ENCODE measurements at places on chromosomes 7 and 10.
A peak's percentile ranks its signal among the peaks of the same experiment; 100 is the strongest.

DNA sequence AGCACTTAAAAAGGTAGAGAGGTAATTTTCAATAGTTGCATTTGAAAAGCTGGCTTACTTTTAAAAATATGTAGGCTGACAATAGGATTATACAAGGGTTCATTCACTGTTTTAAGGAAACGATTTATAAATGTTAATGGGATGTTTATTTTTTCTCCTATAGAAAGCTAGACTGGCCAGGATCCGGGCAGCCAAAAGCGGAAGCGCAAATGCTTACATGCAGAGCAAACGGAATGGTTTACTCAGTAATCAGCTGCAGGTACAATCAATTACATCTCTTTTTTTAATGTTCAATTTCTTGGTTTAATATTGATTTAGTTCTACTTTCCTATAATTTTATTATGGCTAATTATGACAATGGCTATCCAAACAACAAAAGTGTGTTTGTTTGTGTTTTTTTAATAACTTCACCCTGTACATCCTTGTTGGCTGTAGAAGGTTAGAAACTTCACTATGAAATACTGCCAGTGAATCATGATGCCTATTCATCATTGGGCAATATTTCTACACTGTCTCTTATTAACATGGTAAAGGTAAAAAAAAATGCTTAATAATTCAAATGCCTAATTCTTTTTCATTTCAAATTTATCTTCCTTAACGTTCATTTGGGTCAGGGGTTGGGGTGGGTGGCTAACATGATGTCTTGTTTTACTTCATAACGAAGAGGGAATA, 116.4 kb downstream of the TSPAN12 start:
- no peak for DNase-seq
- H3K4me1 ChIP-seq = no peaks in the 10 kb centered on the region
- no peak overlapping the region for H3K4me3 ChIP-seq
- H3K27ac ChIP-seq = no peak overlapping the region

- no peaks in the 10 kb centered on the region for H3K36me3 ChIP-seq
- H3K27ac ChIP-seq = no peak overlapping the region
- no peaks in the 10 kb centered on the region for H3K4me1 ChIP-seq
Observed at GRCh38 chr10:93854975-93855374, 38.8 kb upstream of the SLC35G1 start.

- H3K4me3 ChIP-seq = no peak overlapping the region
- H3K27ac ChIP-seq = no peak overlapping the region
- H3K36me3 ChIP-seq = no peaks in the 10 kb centered on the region
- H3K4me1 ChIP-seq = no peaks in the 10 kb centered on the region
- no peak for DNase-seq
Observed at GRCh38 chr10:121157998-121158397, 306.8 kb downstream of the WDR11 start.

GRCh38 chr7:33937871-33938270, 32.5 kb downstream of the BMPER start:
- DNase-seq = no peak
- no peaks in the 10 kb centered on the region for H3K36me3 ChIP-seq
- H3K4me3 ChIP-seq = no peak overlapping the region
- no peak overlapping the region for H3K27ac ChIP-seq
- H3K27me3 ChIP-seq = peaks cover 9% of the 10 kb centered on the region
- H3K4me1 ChIP-seq = no peaks in the 10 kb centered on the region

DNA sequence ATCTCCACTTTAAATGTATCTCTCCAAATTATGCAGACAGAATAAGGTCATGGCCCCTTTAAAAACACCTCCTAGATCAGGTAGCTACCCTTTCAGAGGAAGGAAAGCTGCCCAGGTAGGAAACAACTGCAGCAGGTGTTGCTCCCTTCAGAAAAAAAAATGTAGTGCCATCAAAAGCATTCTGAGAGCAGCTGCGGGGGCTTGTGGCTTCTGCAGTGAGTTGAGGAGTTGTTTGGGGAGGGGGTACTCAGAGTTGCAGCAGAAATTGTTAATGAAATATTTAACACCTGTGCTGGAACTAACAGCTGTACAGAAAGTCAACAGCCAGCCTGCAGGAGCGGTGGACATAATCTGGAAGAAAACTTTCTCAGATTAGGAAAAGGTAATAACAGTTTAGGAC, 24.0 kb downstream of the CDHR3 start:
- no peaks in the 10 kb centered on the region for H3K4me1 ChIP-seq
- DNase-seq = no peak
- no peak overlapping the region for H3K27ac ChIP-seq
- H3K4me3 ChIP-seq = no peak overlapping the region
- no peaks in the 10 kb centered on the region for H3K27me3 ChIP-seq

- H3K36me3 ChIP-seq = no peaks in the 10 kb centered on the region
- no peaks in the 10 kb centered on the region for H3K27me3 ChIP-seq
- no peak overlapping the region for H3K4me3 ChIP-seq
- DNase-seq = peak; percentile 55
- peak overlapping the region; percentile 10 for H3K27ac ChIP-seq
- peaks cover 31% of the 10 kb centered on the region for H3K4me1 ChIP-seq
Observed at GRCh38 chr10:73992899-73993788, 4.8 kb upstream of the VCL start.

GRCh38 chr7:70655694-70656093, 476.2 kb upstream of the GALNT17 start:
- H3K36me3 ChIP-seq = no peaks in the 10 kb centered on the region
- peaks cover under 1% of the 10 kb centered on the region for H3K27me3 ChIP-seq
- no peak overlapping the region for H3K27ac ChIP-seq

- H3K4me3 ChIP-seq = no peak overlapping the region
- DNase-seq = no peak
- no peaks in the 10 kb centered on the region for H3K27me3 ChIP-seq
- H3K36me3 ChIP-seq = no peaks in the 10 kb centered on the region
- no peaks in the 10 kb centered on the region for H3K4me1 ChIP-seq
- no peak overlapping the region for H3K27ac ChIP-seq
Observed at GRCh38 chr7:119397156-119397555, 875.8 kb upstream of the KCND2 start.

GRCh38 chr7:39910108-39910869, 39.8 kb upstream of the CDK13 start:
- no peaks in the 10 kb centered on the region for H3K27me3 ChIP-seq
- no peak for DNase-seq
- H3K27ac ChIP-seq = no peak overlapping the region
- H3K36me3 ChIP-seq = peaks cover 3% of the 10 kb centered on the region

Measured in activated CD4-positive, alpha-beta memory T cell treated with anti-CD3 and anti-CD28 coated beads for 36 hours (primary cell).